ENCODE measurements at places on chromosomes 7 and 10.
A peak's percentile ranks its signal among the peaks of the same experiment; 100 is the strongest.

DNA sequence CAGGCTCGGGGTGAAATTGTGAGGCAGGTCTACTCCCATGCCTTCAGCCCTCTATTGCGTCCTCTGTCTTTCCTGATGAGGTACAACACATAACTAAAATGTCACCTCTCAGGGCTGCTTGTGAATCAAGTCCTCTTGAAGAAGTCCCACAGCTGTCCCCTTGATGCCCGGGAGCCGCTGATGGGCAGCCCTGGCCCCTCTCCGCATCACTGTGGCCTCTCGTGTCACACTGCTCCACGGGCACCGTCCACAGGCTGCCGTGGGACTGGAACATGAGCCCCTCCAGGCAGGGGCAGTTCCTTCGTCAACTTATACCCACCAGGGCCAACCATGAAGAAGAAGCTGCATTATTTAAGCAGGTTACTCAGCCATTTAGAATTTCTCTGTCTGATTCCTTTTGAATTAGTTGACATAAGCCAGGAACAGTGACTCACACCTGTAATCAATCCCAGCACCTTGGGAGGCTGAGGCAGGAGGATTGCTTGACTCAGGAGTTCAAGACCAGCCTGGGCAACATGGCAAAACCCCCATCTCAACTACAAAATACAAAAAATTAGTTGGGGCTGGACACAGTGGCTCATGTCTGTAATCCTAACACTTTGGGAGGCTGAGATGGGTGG lies 58.5 kb upstream of the UBE3C start:
- DNase-seq, result no peak

- DNase-seq, result no peak
These were observed 179.9 kb upstream of the TMEM72 start for GRCh38 chr10:44731283-44731682.

DNA sequence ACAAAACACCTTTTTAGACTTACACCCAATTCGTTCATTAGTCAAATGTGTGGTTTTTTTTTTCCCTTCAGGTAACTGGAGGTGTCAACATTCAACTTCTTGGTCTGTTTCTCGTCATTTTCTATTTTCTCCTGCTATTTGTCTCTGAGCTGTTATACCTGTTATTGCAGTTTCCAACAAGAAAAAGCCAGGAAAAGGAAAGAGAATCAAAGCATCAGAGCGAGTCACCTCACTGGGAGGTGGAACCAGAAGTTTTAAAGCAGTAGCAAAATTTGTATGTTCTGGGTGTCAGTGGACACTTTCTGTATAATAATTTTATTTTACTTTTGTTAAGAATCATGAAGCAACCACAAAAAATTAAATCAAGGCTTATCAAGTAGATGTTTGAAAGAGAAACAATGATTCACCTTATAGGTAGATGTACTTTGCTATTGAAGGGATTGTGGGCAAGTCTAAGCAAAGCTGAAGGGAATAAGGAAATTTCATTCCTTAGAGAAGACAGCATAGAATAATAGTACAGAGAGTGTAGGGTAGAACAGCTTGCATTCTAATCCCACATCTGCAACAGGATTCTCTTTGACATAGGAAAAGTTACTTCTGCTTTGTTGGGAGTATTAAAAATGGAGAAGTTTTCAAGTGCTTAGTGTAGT lies 675.8 kb downstream of the PCDH15 start:
- no peak for DNase-seq

DNA sequence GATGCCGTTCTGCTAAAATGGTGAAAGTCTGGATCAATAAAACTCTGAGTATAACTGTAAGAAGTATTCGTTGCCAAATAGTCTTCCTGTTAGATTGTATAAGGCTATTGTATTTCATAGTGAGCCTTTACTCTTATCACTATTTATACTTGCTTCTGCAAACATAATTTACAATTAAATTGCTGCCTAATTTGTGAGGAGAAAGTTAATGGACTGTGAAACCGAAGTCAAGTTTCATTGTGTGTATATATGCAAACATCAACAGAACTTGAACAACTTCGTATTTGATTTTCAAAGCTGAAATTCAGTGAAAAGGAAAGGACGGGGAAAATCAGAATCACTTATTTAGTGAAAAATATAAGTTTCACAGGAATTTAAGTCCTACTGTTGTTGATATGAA lies 135.9 kb upstream of the CCDC6 start:
- no peak for DNase-seq

DNA sequence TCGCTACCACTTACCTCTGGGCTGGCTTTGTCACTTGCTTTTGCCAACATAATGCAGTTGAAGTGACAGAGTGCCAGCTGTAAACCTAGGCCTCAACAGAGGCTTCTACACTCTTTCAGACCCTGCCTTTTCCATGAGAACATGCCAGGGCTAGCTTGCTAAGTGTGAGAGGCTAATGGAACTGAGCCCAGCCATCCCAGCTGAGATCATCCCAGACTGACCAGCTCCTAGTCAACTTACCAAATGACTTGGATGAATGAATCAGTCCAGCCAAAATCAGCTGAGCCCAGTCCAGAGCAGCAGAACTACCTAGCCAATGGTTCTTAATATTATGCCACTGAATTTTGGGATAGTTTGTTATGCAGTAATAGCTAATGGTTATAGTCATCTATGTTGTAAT lies 34.7 kb upstream of the MKLN1 start:
- DNase-seq, result no peak

GRCh38 chr7:23261843-23262452 lies 15.4 kb downstream of the GPNMB start:
- peak; percentile 73 for DNase-seq

- DNase-seq, result no peak
These were observed 2.9 kb downstream of the TECPR1 start for GRCh38 chr7:98249106-98249505.

GRCh38 chr10:126336801-126337200 lies 51.5 kb downstream of the ADAM12 start:
- no peak for DNase-seq

GRCh38 chr7:151342102-151342646 lies 562 bp downstream of the NUB1 start:
- DNase-seq, result no peak

DNA sequence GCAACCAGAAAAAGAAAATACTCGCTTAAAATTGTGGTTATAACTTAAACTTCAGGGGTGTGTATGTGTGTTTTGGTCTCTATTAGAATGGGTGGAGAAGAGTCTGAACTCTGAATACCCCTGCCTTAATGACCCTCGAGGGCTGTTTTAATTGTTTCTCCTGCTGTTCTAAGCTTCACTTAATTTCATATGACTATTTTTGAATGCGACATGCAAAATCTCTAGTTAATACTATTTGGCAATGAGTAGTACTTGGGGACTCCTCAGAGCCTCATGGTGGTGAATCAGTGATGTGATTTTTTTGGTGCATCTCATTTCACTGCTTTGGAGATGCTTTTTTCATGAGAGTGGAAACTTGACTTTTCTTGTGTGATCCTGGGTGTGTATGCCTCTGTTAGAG lies 178.6 kb downstream of the CDK14 start:
- no peak for DNase-seq

GRCh38 chr7:104951546-104951945 lies 62.5 kb upstream of the KMT2E start:
- no peak for DNase-seq

DNA sequence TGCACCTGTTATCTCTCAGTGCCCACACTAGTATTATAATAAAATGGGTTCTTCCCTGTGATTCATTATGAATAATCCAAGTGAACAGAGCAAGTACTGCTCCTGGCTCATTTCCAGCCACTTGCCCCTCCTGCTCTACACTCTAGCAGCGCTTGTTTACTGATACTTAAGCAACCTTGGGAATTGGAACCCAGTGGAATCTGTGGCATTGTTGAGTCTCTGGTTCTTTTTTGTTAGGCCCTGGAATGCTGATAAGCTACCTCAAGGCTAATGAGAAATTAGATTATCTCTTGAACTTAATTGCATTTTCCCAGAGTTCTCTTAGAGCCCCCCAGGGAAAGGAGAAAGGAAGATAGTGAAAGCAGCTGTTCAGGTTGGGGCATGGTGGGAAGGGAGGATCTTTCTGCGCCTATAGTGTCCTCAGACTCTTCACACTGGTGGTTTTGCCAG lies 34.0 kb downstream of the PRKAR2B start:
- no peak for DNase-seq

GRCh38 chr7:26861050-26861449 lies 3.3 kb downstream of the SKAP2 start:
- DNase-seq, result no peak

DNA sequence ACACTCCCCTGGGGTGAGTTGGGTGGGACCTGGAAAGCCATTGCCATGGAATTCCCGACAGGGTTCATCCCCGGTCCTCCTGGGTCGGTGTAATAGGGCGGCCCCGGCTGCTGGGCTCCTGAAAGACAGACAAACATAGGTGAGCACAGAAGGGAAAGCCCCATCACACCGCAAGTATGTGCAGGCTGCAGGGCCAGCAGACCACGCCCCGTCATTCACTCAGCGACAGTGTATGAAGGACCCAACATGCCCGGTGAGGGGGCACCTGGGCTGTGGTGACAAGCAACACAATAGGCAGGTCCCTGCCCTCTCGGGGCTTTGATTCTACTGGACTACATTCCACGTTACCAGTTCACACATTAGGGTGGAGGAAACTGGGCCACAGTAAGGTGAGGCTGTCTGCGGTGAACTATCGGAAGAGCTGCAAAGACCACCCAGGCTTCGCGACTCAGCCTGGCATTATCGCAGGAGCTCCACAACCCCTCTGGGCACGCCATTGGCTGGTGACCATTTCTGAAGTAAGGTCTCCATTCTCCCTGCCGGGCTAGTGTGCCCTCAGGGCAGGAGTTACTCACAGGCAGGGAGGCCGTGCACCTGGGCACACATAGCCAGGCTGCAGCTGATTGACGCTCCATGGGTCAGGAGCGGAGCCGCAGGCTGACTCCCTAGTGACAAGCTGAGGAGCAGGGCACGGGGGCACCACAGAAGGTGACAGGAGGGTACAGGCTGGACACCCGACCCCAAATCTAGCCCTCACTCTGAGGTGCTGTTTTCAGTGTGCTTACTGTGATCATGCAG lies 99.2 kb downstream of the VOPP1 start:
- DNase-seq, result no peak

- DNase-seq, result no peak
These were observed 156.1 kb downstream of the MAD1L1 start for GRCh38 chr7:2076649-2077064.
